Peyer's patch (tissue), 4 donors: ENCODE measurements at places on chromosomes 3 and 15.

GRCh38 chr3:29195056-29195455, 85.8 kb upstream of the RBMS3 start:
- no peak for DNase-seq

DNA sequence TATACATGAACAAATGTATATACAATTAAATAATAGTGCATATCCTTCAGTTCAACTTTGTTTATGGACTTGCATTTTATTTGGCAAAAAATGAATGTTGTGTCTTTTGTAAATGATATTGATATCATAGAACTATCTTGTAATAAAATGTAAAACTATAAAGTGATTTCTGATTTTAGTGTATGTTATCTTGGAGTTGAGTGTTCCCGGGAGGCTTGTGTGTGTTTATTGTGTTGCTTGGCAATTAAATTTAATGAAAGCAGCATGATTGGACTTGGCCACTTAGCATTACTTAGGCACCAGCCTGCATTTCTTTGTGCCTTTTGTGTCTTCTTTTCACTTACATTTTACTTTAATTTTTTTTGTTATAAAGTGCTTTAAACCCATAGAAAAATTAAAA, 10.6 kb downstream of the ARHGEF26 start:
- DNase-seq, result no peak

GRCh38 chr3:5057857-5058324, 64.2 kb upstream of the ARL8B start:
- DNase-seq, result peak; percentile 92

DNA sequence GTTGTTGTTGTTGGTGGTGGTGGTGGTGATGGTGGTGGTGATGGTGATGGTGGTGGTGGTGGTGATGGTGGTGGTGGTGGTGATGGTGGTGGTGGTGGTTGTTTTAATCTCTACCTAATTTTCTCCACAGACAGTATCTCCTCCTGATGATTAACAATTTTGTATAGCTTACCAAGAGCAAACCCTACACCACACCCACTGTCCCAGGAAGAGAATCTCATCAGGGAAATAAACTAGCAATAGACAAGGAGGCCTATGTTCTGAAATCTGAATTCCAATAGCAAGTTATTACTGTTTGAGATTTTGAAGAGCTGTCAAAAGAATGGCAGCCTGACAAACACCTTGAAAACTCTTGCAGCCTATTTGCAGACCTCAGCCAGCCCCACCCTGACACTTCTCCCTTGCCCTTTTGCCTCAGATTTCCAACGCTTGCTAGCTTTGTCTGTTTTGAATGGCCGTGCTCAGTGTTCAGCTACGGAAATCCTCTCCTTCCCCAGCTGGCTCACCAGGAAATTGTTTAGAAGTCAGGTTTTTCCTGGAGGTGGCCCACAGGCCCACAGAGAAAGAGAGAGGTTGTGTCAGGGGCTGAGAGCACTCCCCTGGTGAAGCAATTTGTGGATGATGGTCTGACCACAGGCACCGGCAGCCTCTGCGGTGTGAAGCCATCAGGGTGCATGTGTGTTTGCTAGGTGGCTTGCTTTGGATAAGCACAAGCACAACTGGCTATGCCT, 101.6 kb downstream of the MAGI1 start:
- no peak for DNase-seq

DNA sequence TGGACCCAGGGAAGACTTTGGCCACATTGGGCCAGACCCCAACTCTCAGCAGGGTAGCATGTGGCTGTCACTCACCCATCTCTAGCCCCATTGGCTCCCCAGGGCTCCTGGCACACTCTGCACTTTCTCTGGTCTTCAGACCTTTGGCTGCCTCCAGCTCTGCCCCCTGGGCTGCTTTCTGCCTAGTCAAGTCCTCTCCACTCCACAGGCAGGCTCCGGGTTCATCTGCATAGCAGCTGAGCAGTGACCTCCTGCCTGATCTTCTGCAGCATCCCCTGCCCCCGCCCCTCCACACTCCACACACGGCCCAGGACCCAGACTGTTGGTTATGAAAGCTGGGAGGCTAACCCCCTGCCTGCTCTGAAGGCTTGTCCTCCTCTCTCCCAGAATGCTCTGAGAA, 8.4 kb upstream of the C15orf39 start:
- DNase-seq, result no peak

GRCh38 chr3:24060055-24060454, 115.0 kb downstream of the NR1D2 start:
- DNase-seq, result no peak

DNA sequence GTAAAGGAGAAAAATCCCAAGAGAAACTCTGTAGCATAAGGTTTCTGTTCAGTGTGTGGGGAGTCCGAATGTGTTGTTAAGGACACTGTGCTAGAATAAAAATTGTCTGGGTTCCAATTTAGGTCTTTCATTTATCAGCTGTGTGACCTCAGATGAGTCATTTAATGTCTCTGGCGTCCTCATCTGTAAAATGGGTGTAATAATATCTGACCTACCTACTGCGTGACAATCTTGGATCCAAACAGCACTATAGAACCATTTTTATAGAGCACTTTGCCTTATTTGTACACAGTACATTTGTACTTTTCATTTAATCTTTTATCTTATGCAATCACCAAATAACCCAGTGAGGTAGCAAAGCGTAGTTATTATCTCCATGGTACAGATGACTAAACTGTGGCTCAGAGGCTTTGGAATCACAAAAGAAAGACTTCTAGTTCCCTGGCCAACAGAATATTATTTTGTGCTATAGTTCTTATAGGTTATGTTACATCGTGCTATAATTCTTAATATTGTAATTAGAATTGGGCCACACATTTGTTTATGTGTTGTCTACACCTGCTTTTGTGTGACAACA, 46.6 kb upstream of the TNIK start:
- no peak for DNase-seq

GRCh38 chr15:65939901-65940617, 70.8 kb downstream of the RAB11A start:
- no peak for DNase-seq

GRCh38 chr3:170092907-170093306, 55.1 kb downstream of the GPR160 start:
- DNase-seq, result no peak

- no peak for DNase-seq
Measured at GRCh38 chr3:188421836-188422540, 268.0 kb downstream of the LPP start.

DNA sequence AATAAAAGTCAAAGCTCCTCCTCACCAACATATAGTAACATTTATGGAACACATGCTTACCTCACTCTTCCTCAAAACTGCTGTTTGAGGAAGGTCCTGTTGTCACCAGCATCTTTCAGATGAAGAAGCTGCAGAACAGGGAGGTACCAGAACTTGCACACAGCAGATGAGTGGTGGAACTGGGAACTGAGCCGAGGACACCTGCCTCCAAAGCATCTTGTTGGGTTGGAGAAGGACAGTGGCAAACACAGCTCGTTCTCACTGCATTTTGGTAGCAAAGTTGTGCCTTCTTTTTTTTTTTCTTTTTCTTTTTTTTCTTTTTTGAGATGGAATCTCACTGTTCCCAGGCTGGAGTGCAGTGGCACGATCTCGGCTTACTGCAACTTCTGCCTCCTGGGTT, 76.0 kb downstream of the CEMIP start:
- DNase-seq, result no peak

GRCh38 chr3:58988041-58988440, 61.8 kb downstream of the CFAP20DC start:
- DNase-seq, result no peak

DNA sequence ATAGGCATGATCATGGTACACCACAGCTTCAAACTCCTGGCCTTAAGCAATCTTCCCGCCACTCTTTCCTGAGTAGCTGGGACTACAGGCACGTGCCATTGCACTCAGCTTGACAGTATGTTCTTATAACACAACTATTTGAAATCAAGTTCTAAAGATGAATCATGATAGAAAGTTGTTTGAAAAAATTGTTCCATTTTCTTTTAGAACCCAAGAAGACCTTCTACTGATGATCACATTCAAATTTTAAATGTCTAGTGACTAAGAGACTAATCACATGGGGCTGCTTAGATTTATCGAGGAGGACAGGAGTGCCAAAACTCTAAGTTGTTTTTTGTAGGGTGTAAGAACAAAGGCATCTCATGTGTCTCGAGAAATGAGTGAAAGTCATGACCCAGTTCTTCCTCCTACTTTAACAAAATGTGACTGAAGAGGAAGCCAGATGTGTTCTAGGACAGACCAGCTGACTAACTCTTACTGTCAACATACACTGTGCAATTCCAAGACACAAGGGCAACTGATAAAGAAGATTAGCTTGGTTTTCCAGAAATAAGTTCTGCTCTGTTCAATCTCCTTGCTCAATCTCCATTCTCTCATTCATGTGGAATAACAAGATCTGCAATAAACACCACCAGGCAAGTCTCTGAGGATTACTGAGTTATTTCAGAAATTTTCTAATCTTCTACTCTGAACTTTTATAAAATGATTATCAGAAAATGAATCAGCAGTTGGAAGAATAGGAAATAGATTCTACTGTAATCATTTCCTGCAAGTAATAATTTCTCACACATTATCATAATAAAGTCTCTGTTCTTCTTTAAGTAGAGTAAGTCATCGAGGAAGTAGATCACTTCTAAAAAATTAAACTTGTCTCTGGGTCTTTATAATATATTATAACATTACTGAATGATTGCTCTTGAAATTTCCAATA, 122.6 kb upstream of the CCNL1 start:
- peak; percentile 52 for DNase-seq

DNA sequence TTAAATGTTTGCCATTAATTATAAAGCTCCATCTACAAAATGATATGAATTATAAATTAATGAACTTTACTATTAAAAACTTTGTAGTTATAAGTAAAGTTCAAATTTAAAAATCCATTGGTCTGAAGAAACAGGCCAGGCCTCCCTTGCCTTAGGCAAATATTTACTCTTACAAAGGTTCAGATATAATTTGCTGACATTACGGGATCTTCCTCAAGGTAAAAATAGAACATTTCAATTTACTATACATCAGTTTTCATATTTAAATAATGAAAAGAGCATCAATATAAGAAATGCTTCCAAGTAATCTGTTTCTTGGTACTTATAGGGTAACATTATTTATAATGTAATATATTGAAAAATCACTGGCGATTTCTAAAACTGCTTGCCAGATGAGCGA, 3.7 kb downstream of the CMTM6 start:
- no peak for DNase-seq
